ENCODE measurements at places on chromosomes 12 and 14.

- no peak for DNase-seq
Measured at GRCh38 chr12:100610666-100611430, 37.4 kb downstream of the GAS2L3 start.

- peak; percentile 98 for DNase-seq
Measured at GRCh38 chr12:52980650-52981423, 25.4 kb upstream of the EIF4B start.

- peak; percentile 53 for DNase-seq
Measured at GRCh38 chr14:105249182-105250007, 1.1 kb downstream of the BTBD6 start.

DNA sequence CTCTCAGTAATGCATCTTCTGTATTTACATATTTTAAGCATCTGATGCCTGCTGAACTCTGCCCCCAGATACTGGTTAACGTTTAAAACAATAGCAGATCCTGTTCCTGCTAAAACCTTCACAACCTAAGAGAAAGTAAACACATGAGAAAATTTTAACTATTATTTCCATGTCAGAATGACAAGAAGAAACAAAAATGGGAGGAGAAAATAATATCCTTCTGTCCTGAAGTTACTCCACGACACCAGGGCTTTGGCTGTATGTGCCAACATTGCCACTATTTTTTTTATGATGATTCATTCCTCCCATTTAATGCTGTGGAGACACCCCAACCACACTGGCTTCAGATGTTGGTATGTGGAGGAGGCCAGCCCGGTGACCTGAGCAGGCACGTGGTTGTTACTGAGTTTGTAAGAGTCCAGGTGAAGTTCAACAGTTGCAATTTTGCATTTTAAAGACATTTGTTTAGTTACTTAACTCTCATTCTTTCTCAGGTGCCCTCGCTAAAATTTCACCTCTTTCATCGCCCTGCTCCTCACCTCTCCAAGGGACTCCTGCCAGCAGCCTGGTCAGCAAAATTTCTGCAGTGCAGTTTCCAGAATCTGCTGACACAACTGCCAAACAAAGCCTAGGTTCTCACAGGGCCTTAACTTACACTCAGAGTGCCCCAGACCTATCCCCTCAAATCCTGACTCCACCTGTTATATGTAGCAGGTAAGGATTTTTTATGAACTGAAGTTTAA lies 65.5 kb upstream of the SLCO1C1 start:
- peak; percentile 27 for DNase-seq

- DNase-seq, result no peak
Measured at GRCh38 chr12:39538679-39539104, 80.9 kb downstream of the ABCD2 start.

DNA sequence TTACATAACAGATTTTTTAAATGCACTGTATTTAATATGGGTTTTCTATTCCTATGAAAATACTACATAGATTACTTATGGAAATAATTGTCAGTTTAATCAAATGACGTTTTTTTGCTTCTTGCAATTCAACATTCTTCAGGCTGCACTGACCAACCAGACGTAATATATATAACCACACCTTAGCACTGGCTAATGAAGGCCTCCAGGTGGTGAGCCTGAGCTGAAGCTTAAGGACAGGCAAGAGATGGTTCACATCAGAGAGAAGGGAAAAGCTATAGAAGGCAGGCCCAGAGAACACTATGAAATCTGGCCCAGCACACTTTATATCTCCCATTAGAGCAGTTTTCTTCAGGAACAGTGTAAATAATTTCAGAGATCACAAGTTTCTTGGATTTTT lies 2.8 kb upstream of the MDGA2 start:
- DNase-seq, result peak; percentile 29

- DNase-seq, result peak; percentile 30
Measured at GRCh38 chr12:15323480-15323879, 1.2 kb downstream of the PTPRO start.

DNA sequence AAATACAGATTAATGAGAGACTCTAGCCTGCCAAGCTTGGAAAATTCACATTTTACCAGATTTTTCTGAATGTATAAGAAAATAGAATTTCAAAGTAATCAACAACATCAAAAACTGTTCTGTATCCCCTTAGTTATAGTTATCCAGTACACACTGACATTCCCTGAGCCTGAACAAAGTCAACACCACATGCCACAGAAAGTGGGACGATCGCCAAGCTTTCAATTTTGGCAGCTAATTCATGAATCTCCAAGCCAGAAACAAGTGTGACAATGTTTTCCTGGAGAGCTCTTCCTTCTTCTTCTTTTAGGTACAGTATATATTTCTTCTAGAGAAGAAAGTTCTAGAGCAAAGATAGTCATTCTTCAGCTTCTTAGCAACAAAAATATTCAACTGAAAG lies 290.2 kb downstream of the PRKD1 start:
- peak; percentile 3 for DNase-seq

DNA sequence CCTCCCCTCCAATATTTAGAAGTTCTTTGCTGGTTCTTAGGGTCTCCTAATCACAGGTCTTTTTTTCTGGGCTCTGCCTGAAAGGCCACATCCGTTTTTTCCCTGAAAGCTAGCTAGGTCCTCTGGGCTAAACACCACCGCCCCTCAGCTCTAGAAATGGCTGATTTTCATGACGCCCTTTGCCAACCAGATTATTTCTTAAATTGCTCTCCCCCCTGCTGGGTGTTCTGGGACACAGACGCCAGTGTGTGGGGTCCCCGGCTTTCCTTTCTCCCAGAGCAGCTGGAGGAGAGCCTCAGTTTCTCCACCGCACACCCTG lies 45.3 kb upstream of the ATP23 start:
- peak; percentile 15 for DNase-seq

DNA sequence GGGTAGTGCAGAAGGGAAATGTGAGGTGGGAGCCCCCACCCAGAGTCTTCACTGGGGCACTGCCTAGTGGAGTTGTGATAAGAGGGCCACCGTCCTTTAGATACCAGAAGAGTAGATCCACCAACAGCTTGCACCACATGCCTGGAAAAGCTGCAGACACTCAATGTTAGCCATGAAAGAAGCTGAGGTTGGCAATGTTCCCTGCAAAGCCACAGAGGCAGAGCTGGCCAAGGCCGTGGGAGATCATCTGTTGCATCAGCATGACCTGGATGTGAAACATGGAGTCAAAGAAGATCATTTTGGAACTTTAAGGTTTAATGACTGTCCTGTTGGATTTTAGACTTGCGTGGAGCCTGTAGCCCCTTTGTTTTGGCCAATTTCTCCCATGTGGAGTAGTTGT lies 468.4 kb upstream of the FOXG1 start:
- DNase-seq, result no peak

DNA sequence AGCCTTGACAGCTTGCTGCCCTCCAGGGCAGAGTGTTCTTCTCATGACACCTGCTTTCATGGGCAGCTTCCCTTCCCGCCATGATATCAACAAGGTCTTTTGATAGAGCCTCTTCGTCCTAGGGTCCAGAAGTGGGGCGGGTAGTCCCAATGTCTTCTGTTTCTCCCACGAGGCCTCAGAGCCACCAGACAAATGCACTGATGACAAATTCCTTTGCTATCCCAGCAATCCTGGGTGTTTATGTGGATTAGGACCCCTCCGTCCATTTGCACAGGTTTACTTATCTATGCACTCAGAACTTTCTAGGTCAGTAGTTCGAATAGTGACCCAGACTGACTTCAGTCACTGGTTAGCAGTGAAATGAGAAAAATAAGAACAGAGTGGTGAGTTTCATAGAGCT lies 52.6 kb upstream of the PRMT8 start:
- DNase-seq, result no peak

DNA sequence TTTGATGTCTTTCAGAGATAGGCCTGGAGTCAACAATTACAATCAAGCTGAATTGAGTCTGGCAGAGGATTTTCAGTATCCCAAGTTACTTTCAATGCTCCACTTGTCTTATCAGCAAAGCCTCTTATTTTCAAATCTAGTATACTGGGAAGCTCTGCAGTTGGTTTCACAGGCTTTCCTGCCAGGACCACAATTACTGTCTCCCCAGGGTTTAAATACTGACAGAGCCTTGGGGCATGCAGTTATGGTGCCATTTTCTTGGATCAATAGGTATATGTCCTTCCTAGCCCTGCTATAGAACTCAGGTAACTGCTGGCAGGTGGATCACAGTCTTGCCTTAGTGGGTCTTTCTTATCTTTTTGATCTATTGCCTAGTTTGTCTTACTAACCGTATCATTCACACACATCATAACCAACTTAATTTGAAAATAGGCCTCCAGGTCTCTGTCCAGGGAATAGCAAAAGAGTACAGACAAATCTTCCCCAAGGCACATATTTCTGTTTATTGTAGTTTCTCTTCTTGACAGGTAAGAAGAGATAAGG lies 22.4 kb upstream of the RNU6-8 start:
- DNase-seq, result no peak

DNA sequence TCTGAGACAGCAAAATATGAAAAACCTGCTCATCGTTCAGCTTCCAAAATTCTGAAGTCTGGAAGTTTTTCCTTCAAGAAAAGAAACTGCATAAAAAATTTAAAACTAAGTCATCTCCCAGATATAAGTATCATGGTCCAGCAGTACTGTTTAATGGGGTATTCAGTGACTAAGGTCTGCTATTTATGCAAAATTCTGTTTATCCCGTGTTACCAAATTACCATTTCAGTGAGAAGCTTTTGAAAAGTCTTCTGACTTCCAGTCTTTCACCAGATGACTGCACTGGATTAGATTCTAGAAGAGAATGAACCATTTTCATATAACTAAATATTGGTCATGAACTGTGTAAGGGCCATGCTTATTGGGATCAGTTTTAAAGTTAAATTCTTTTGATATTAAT lies 67.9 kb downstream of the TMEM260 start:
- DNase-seq, result no peak

GRCh38 chr12:118742431-118742830 lies 238.9 kb upstream of the SRRM4 start:
- DNase-seq, result no peak

GRCh38 chr14:96204151-96205058 lies at the start of gene BDKRB2:
TSS of gene BDKRB2 (plus strand) at chr14:96204839. CDS start at chr14:96237108, 32,269 bp downstream.
- DNase-seq, result peak; percentile 94

GRCh38 chr12:24424889-24425600 lies 475.6 kb upstream of the SOX5 start:
- DNase-seq, result no peak

DNA sequence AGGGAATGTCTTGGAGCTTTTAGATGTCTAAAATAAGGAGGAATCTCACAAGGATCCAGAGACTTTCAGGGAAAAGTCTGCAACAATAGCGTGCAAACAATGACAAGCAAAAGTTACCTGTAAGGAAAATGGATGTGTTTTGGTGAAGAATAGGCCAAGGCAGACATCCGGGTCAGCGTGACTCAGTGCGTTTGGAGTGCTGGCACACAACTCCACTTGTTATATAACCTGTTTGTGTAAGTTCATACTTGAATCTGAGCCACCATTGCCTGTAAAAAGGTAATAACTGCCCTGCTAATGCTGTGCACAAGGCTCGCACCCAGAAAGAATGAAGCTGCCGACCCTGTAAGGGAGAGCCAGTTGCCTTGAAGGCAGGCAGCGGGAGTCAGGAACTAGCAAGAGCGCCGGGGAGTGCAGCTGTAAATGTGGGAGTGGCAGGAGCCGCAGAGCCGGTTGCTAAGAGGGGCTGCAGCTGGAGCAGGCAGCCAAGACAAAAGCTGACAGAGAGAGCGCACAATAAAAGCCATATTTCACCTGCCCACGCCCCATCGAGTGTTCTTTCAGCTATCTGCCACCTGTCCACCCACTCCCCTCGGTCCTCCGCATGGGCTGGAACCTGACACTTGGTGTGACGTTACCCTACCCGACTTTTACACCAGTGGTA lies 638.5 kb upstream of the MIS18BP1 start:
- DNase-seq, result peak; percentile 92

DNA sequence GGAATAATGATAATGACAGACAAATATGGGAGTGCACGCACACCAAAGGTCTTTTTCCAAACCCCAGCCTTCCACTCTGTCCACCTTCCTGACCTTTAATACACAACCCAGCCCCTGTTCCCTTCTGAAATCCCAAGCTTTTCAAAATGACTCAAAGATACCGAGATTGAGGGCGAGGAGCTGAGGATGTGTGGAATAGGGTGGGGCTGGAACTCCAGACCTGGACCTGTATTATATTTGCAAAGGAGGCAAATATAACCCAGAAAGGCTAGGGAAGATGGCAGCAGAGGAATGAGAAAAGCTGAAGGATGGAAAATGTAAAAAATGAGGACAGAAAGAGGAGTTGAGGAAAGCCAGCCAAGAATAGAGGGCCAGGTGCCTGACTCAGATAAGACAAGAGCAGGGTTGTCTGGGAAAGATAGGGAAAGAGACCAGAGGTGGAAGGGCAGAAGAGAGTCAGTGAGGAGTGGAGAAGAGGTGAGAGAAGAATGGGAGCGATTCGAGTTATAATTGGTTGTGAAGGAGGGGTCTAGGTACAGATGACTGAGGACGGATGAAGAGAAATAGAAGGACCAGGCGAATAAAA lies 1.0 kb upstream of the PTMS start:
- peak; percentile 59 for DNase-seq

DNA sequence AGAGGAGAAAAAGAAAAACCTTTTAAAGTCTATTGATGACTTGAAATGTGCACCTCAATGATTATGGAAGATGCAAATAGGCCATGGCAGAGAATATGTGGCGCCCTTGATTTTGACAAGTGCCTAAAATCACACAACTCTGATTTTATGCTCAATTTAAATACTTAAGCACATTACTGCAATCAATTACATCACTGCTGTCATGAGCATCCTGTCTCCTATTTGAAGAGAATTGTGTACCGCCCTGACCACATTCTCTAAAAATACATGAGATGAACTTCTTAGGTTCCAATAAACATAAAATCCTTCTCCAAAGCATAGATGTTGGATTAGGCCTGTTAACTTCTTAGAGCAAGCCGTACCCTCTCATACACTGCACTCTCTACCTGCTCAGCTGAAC lies 1.6 kb downstream of the TXNDC16 start:
- no peak for DNase-seq

- no peak for DNase-seq
Measured at GRCh38 chr12:93757792-93758694, 80.9 kb downstream of the CRADD start.

- DNase-seq, result no peak
Measured at GRCh38 chr14:91308337-91308736, 63.8 kb upstream of the GPR68 start.

DNA sequence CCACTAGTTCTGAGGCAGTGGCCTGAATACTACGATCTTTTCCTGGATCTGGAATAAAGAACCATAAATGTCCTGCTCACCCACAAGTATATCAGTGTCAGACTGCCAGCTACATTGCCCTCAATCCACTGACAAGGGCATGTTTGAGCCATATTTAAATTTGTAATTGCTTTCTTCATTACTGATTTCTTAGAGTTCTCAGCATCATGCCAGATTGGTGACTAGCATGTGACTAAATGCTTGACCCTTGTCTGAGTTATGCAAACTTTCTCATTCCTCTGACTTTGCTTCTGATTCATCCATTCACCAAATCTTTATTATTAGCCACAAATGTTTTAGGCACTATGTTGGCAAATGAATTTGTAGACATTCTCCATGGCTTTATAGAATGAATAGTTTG lies 143.6 kb upstream of the SLC16A7 start:
- no peak for DNase-seq

Measured in DMS53 (cell line).